ENCODE measurements at places on chromosomes 3 and 15.

- no peak for DNase-seq
Measured at GRCh38 chr15:74573987-74574386, 33.0 kb downstream of the ARID3B start.

- no peak for DNase-seq
Measured at GRCh38 chr15:67601073-67601472, 58.6 kb downstream of the MAP2K5 start.

GRCh38 chr3:51703761-51704510 lies 2.9 kb upstream of the GRM2 start:
- DNase-seq: no peak

DNA sequence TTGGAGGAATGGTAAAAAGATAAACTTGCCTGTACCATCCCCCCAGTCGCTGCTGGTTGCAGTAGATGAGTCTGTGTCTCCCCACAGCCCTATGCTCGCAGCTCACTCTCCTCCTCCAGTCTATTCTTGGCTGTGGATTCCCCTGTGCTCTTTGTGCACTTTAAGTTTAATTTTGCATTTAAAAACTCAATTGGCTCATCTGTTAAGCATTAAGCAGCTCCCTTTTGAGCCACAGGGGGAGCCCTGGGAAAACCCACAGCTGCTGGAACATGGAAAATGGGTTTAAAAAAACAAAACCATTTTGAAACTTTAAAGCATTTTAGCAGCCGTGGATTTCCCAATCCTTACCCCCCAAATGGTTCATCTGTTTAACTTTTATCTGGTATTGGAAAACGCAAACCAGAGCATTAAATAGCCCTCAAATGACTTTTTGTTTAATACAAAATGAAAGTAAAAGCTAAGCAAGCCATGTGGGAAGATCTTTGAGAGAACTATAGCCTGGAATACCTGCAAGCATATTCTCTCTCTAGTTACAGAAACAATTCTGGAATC lies 536.9 kb downstream of the ZIC1 start:
- peak; percentile 77 for DNase-seq

- no peak for DNase-seq
Measured at GRCh38 chr3:184952671-184953070, 140.7 kb downstream of the VPS8 start.

- DNase-seq: no peak
Measured at GRCh38 chr15:73518180-73518862, 75.4 kb downstream of the REC114 start.

DNA sequence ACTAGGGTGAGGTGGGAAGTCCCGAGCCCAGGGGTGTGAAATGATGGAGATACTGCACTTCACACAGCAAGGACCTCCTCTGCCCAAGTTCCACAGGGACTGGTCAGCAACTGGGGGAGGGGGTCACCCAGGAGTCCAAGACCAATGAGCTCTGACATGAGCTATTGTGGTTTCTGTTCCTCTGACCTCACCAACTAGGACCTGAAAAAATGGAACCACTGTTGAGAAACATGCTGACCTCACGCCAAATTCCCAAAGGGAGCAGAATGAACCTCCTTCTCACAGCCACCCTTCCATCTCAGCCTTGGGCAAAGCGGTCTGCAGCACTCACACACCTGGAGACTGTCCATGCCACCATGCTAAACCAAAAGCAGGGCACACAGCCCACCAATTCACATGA lies 69.3 kb downstream of the LRIG1 start:
- no peak for DNase-seq

DNA sequence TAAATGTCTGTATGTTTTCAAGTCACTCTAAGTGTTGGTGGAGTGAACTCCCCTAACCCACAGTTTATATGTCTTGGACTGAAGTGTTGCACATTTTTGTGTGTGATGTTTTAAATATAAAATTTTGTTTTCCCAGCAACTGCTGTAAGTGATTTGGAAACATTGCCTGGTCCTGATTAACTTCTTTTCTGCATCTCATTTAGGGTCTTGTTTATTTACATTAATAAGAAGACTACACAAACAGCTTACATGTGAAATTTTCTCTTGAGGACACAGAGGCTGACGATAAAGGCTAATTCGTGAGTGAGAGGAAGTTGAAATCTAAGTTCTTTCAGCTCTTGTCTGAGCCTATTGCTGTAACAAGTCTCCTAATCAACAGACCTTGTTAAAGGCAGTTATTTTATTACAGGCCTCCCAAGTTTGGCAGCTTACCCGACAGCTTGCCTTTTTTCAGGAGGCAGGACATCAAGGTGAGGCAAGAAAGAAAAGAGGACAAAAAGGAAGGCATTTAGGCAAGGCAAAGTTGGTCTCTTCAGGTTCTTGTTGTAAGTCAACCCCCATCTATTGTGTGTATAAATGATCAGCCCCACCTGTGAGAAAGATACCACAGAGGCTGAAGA lies 177.7 kb upstream of the NR2E3 start:
- DNase-seq: no peak

GRCh38 chr15:85312486-85312885 lies 67.9 kb upstream of the AKAP13 start:
- DNase-seq: no peak

GRCh38 chr15:64740311-64741170 lies 34.8 kb downstream of the RBPMS2 start:
- DNase-seq: no peak

DNA sequence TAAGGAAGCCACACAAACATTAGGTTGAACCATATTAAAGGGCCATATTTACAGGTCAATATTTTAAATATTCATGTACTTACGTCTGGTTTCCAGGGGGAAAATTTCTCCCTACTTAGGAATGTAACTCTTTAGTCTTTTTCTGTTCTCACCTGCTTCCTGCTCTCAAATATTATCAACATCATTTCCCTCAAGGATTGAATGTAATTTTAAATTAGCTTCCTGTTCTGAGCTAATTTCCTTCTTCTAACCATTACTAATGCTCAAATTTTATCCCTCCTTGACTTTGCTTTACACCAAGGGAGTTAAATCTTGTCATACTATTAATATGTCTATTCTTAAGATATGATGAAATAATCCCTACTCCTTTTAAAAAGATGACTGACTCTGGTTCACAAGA lies 103.4 kb upstream of the UBP1 start:
- DNase-seq: no peak

- DNase-seq: no peak
Measured at GRCh38 chr15:85709250-85709649, 85.5 kb downstream of the KLHL25 start.

- DNase-seq: no peak
Measured at GRCh38 chr3:190605385-190605784, 91.5 kb downstream of the IL1RAP start.

- no peak for DNase-seq
Measured at GRCh38 chr3:105811518-105812193, 57.2 kb downstream of the CBLB start.

DNA sequence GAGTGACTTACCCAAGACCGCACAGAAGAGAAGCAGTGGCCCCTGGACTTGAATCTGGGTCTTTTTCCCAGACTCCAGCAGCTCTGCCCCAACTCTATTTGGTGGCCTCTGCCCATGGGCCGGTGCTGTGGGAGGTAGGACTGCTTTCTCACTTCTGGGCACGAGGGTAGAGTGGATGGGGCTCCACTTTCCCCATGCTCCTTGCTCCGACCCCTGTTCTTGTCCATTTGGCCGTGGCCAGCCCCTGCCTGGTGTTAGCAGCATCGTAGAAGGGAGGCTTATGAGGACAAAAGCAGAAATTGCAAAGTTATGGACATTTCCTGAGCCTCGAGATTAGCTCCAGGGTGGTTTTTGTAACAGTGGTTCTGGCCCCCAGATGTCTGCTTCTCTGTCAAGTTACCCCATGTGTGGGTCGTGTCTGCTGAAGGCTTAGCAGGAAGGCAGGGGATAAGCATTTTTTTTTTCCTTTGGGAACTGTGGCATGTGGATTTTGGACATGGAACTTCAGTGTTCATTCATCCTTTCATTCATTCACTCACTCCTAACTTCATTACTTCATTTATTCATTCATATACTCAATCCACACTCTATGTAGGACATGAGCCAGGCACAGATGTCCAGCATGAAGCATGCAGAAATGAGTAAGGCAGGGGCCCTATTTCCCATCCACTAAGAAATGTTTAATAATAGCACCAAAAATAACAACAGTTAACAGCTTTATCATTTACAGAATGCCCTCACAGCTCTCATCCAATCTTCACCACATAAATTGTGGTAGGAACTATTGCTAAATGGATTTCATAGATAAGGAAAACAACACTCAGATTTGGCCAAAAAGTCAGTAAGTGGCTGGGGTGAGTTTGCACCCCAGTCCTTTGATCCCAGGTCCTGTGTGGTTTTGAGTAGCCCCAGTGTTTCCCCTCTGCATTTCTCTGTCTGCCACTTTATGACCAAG lies 180.5 kb downstream of the OPA1 start:
- DNase-seq: no peak

- DNase-seq: no peak
Measured at GRCh38 chr3:15778332-15778858, 19.4 kb downstream of the ANKRD28 start.

- DNase-seq: peak; percentile 23
Measured at GRCh38 chr3:189630767-189631372, 319 bp upstream of the TP63 start.

DNA sequence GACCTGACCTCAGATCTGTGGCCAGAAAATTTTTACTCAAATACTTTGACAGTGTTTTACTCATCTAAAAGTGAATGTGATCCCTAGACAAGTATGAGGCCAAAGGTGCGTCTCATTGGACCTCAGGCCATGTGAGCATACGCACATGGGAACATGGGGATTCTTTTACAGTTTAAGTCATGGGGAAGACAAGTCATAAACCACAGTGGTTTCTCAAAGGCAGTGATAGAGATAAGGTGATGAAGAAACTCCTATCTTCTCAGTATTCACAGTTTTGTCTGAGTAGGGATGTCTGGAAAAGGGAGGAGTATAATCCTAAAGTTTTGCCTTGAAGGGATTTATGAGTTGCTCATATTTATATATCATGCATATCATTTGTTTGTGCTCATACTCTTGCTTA lies 173.8 kb downstream of the FNDC3B start:
- no peak for DNase-seq

GRCh38 chr3:128532012-128532983 lies 39.3 kb upstream of the GATA2 start:
- no peak for DNase-seq

- DNase-seq: no peak
Measured at GRCh38 chr3:9721015-9721699, 10.4 kb upstream of the BRPF1 start.

GRCh38 chr3:127108796-127109195 lies 84.1 kb upstream of the PRR23E start:
- no peak for DNase-seq

GRCh38 chr15:59296181-59296617 lies 76.5 kb downstream of the MYO1E start:
- no peak for DNase-seq

- no peak for DNase-seq
Measured at GRCh38 chr15:66940368-66940767, 125.0 kb upstream of the SMAD3 start.

- no peak for DNase-seq
Measured at GRCh38 chr3:178152031-178152806, 384.0 kb upstream of the KCNMB2 start.

GRCh38 chr3:183324083-183324482 lies 71.0 kb downstream of the B3GNT5 start:
- DNase-seq: no peak

GRCh38 chr3:23086331-23086730 lies 116.8 kb upstream of the UBE2E2 start:
- no peak for DNase-seq

GRCh38 chr3:157347577-157348303 lies 88.9 kb upstream of the PTX3 start:
- no peak for DNase-seq

- DNase-seq: no peak
Measured at GRCh38 chr3:120926146-120926545, 18.1 kb downstream of the STXBP5L start.

DNA sequence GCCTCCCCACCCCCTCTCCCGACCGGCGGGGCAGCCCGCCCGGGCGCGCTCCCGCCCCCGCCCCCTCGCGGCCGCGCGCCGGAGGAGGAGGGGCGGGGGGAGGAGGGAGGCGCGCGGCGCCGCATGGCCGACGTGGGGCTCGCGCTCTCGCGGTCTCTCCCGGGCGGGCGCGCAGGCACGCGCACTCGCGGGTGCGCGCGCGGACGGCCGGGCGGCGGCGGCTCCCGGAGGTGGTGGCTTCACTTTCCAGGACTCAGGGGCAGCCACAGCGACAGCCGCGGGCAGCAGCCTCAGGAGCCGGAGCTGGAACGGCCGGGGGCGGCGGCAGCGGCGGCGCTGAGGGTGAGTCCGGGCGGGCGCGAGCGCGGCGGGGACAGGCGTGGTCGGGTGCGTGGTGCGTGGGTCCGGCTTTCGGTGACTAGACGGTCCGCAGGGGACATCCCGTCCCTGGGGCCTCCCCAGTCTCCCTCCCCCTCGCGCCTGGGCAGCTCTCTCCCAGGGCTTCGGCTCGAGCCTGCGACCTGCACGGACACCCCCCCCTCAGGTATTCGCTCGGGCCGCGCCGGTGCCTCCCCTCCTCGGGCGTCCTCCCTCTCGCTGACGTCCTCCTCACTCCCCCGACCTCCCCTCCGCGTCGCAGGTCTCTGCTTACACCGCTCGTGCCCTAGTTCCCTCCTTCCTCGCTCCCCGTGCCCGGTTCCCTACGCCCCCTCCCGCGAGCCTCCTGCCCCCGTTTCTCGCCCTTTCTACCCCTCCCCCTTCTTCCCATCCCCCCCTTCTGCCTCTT lies at the start of gene UBE2E2:
UBE2E2 (plus strand) TSS at position 407 of the 787 bp plus-strand sequence.
- no peak for DNase-seq

DNA sequence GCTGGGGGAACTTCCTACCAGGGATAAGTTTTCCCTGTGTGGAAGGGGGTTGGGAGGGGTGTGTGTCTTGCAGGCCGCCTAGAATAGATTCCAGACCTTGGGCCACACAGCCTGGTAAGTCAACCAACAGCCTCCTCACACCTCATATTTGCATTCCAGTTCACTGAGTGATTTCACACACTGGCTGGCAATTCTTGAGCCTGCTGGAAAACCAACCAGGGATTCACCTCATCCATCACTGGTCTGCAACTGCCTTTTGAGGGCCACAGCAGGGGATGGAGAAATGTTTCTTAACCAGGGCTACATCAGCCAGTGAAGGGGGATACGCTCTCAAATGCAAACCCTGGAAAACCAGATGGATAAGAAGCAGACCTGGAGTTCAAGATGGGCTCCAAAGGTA lies 2.0 kb downstream of the FSTL1 start:
- DNase-seq: no peak

GRCh38 chr3:194584320-194584776 lies 48.9 kb downstream of the TMEM44 start:
- DNase-seq: peak; percentile 56

DNA sequence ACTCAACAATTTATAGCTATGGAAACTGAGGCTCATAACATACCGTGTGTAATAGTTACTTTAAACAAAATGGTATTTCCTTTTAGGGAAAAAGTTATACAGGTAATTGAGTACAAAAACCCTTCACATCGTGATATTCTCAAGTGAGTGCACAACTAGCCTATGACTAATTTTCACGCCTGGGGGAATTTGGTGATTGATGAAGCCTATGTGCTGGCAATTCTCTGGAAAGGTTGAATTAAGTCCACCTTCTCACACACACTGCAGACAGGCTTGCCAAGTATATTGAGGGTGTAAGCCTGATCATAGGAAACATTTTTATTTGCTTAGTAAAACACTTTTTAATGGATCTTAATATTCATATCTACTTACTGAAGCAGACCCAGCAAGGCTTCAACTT lies 41.3 kb upstream of the ROBO2 start:
- no peak for DNase-seq

- DNase-seq: no peak
Measured at GRCh38 chr3:156108616-156109015, 11.8 kb upstream of the KCNAB1 start.

GRCh38 chr3:114455432-114455831 lies 161.6 kb downstream of the TIGIT start:
- no peak for DNase-seq

All from pons (tissue), 1 donor.